ENCODE measurements at places on chromosomes 16 and 17. TPM values are rescaled to one million over a fixed set of nuclear protein-coding genes. Genes with fewer than 3 reads are reported as not detected.
A peak's percentile ranks its signal among the peaks of the same experiment; 100 is the strongest.

DNA sequence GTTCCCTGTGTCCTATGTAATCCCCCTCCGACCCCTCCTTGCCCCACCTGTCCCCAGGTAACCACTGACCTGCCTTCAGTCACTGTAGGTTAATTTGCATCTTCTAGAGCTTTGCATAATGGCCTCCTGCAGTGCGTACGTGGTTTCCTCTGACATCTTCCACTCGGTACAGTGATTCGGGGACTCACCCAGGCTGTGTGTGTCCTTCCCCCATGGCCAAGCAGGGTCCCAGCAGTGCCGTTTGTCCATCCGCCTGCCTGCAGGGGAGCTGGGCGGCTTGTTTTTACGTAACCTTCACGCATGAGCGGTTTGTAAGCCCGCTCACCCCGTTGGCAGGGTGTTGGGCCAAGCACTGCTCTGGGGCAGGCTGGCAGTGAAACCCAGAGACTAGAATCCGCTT, 7.9 kb downstream of the MAPK8IP3 start:
- DNase-seq = no peak

GRCh38 chr17:69962436-69962995, 112.5 kb upstream of the KCNJ16 start:
- DNase-seq = no peak

DNA sequence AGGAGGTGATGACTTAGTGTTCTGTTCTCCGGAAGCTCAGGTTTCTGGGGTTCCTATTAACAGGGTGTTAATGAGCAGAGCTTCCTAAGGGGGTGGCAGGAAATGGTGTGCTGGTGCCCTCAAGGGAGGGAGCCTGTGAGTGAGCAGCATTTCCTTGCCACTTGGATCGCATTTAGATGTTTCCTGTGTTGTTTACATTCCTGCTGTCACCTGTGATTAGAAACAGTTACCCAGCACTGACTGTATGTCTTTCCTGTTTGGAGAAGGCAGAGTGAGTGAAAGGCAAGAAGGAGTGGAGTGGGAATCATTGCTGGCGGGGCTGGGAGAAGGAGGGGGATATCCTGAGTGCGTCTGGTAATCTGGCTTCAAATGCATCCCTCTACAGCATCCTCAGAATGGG, 214.6 kb downstream of the CCDC182 start:
- peak; percentile 30 for DNase-seq

DNA sequence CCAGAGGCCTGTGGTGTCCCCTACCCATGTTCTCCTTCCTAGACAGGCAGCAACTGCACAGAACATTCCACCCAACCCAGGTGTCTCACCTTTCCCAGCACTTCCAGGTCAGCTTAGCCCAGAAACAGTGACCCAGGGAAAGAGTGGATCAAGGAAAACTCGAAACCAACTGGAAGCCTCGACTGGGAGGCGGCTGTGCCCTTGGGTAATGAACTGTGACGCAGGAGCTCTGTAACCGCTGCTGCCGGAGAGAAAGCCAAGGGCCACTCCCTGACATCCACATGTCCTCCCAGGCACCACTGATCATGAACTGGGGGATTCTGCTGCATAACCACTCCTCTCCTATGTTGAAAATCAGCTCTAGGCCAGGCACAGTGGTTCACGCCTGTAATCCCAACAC, 34.4 kb downstream of the WDR59 start:
- no peak for DNase-seq

DNA sequence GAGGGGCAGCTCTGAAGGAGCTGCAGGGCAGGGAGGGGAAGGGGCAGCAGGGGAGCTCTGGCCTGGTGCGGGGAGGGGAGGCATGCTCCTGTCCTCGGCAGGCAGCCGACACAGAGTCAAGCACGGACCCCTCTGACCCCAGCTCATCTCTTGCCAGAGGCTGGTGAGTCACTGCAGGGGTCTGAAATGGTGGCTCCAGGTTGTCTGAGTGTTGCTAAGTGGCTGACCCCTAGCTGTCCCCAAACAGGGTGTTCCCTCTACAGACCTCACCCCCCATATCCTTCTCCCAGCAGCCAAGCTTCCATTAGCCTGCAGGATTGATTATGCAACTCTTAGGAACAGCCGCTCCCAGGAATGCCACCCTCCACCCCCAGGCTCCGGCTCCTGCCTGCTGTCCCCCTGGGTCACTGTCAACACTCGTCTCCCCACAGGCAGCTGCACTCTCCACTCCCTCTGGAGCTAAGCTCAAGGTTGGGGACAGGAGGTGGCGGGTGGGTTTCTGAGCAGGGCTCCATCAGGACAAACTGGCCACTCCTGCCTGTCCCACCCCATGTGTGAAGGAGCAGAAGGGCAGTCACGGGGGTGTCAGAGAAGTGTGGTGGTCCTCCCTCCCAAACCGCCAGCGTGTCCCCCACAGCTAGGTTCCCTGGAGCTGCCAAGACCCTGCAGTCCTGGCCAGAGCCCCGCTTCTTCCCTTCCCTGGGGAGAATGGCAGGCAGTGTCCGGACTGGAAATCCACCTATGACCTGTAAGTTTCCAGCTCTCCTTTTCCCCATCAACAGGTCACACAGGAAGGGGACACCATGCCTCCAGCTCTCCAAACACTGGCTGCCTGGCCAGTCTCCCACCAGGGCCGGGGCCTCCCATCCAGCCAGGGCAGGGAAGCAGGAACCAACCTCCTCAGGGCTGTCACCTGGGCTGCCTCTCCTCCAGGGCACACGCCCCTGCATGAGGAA, 1.0 kb downstream of the MYLK3 start:
- no peak for DNase-seq

GRCh38 chr17:56085576-56086267, 67.6 kb upstream of the ANKFN1 start:
- DNase-seq = no peak

- peak; percentile 87 for DNase-seq
These were observed 13.7 kb downstream of the RARA start for GRCh38 chr17:40322358-40323315.

DNA sequence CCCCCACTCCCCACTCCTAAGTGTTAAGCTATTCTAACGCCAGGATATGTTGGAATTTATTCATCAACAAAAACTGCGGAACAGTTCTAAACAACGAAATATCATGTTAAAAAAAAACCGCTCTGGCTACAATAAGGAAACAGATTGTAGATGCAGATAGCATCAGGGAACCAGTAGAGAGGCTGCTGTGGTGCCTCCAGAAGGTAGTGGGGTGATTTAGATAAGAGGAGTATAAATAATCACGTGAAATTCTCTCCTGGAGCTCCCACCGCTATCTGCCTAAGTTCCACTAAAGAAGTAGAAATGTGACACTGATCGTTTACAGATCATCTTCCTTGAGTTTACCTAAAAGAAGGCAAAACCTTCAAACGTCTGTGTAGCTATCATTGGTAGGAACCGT, 8.0 kb downstream of the AHSP start:
- no peak for DNase-seq

DNA sequence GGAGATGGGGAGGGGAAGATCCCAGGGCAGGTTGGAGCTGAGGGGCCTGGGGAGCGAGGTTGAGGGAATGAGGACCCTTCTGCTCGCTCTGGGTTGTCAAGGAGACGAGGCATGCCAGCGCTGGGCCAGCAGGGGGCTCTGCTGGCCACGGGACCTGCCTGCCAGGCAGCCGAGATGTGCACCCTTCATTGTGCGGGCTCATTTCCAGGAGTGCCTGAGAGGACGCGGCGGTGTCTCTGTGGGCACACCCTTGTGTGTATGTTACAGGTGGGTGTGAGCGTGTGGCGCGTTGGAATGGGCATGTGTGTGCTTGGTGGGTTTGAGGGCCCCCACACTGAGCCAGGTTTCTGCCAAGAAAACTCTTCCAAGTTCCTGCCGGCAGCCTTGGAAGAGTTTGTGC, 15.9 kb downstream of the ARHGAP23 start:
- peak; percentile 43 for DNase-seq

GRCh38 chr16:30604316-30604947, 5.8 kb downstream of the ZNF689 start:
- no peak for DNase-seq

DNA sequence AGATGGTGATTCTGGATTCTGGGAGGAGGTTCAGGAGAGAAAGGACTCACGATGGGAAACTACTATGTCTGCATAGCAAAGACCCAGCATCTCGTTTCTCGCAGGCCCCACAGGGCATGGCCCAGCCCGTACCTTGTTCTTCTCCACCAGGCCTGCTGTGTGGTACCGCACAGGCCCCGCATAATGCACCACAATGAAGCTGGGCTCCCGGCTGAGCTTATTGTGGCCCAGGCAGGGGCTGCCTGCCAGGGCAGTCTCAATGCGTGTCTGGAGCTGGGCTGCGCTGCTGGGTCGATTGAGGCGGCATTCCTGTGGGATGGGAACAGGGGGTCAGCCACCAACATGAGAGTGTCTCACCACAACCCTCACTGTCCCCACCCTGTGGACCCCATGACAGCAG, 20.4 kb downstream of the ZNHIT3 start:
- DNase-seq = no peak

- DNase-seq = no peak
These were observed 56.5 kb downstream of the XPO6 start for GRCh38 chr16:28155293-28155692.

Gene METTL23
- total RNA-seq = 28.9 TPM

Gene P3H4
- 51.0 TPM for total RNA-seq

Gene SLC5A10
- total RNA-seq = not detected

Gene CDRT4
- 1.4 TPM for total RNA-seq

Gene CYTH1
- 9.5 TPM for total RNA-seq

Gene C17orf50
- not detected for total RNA-seq

Gene VTN
- 0.57 TPM for total RNA-seq

Gene ACSM2A
- total RNA-seq = not detected

All from HFFc6 (cell line).